ENCODE measurements at places on chromosomes 4 and X. TPM values are rescaled to one million over a fixed set of nuclear protein-coding genes. Genes with fewer than 3 reads are reported as not detected.

LRIT3 gene
- total RNA-seq, result 0.15 TPM

- no peak for DNase-seq
These were observed 119.5 kb upstream of the AFF2 start for GRCh38 chrX:148380650-148381561.

- no peak for DNase-seq
These were observed 58.3 kb upstream of the PACRGL start for GRCh38 chr4:20641976-20642375.

GRCh38 chr4:26126143-26126718, 194.6 kb upstream of the RBPJ start:
- DNase-seq, result no peak

- no peak for DNase-seq
These were observed 56.4 kb downstream of the RAB28 start for GRCh38 chr4:13427599-13428325.

SH3BGRL gene
- total RNA-seq, result 132 TPM
